H1 (cell line): ENCODE measurements at places on chromosomes 3 and 15.
A peak's percentile ranks its signal among the peaks of the same experiment; 100 is the strongest.

DNA sequence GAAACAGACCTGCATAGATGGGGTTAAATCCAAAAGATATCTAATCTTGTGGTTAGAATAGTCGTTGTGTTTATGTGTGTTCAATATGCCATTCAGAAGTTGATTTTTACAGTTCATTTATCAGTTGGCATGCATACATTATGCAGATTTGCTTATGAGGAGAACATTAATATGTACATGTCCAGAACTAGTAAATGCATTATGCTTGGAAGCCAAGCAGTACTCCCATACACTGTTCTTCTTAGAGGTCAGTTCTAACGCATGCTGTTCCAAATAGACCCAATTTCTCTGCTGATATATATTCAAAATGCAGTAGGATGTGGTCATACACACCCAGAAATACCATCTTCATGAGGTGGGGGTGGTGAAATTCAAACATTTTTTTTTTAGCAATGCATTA lies 956 bp downstream of the FGF12 start:
- no peak for DNase-seq

- DNase-seq, result no peak
Observed at GRCh38 chr3:21642433-21642832, 108.6 kb downstream of the ZNF385D start.

GRCh38 chr15:68207176-68207935 lies 2.2 kb upstream of the CALML4 start:
- no peak for DNase-seq

DNA sequence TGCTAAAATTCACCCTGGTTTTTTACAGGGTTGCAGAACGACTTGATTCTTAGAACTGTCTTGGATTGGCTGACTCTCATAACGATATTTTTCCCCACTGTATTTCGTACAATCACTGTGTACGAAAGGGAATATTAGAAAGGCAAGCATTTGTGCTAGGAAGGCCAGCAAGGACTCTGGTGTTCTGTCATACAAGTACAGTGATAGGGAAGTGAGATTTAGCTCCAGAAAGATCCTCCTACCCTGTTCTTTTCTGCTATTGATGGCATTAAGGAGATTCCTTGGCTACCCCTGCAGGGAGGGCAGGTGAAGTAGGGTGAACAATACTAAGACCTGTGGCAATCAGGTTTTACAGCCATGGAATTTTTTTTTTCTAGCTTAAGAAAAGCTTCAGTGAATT lies 53.8 kb upstream of the SCAANT1 start:
- no peak for DNase-seq

DNA sequence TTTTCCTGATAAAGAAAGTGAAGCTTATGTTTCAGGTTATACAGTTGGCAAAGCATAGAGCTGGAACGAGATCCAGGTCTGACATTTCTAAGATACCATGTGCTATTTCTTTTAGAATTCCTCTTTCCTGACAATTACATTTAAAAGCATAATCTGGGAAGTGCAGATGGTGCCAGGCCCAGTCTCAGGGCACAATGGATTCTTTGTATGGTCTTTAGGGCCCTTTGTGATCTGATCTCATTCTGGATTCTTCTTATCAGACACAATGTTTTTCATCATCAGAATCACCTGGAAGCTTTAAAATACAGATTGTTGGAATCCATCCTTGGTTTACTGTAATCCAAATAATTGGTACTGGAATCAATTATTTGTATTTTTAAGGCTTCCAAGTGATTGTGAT lies 18.6 kb upstream of the GLCE start:
- DNase-seq, result no peak

DNA sequence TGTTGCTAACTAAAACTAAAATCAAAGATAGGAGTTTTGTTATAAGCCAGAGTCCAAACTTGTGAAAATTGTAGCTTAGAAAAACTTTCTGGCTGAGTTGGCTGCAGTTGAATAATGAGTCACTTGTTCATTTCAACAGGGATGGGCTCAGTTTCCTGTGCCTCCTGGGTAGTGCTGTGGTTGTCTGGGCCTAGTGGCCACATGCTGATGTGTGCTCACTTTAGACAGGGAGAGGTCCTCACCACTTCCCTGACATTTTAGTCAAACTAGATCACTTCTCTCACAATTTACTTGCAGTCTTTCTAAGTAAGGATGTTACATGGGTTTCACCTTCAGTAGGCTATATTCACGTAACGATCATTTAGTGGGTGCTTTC lies 6.3 kb upstream of the UBE2Q2 start:
- DNase-seq, result no peak

GRCh38 chr15:88100181-88100580 lies 156.4 kb downstream of the NTRK3 start:
- DNase-seq, result no peak

DNA sequence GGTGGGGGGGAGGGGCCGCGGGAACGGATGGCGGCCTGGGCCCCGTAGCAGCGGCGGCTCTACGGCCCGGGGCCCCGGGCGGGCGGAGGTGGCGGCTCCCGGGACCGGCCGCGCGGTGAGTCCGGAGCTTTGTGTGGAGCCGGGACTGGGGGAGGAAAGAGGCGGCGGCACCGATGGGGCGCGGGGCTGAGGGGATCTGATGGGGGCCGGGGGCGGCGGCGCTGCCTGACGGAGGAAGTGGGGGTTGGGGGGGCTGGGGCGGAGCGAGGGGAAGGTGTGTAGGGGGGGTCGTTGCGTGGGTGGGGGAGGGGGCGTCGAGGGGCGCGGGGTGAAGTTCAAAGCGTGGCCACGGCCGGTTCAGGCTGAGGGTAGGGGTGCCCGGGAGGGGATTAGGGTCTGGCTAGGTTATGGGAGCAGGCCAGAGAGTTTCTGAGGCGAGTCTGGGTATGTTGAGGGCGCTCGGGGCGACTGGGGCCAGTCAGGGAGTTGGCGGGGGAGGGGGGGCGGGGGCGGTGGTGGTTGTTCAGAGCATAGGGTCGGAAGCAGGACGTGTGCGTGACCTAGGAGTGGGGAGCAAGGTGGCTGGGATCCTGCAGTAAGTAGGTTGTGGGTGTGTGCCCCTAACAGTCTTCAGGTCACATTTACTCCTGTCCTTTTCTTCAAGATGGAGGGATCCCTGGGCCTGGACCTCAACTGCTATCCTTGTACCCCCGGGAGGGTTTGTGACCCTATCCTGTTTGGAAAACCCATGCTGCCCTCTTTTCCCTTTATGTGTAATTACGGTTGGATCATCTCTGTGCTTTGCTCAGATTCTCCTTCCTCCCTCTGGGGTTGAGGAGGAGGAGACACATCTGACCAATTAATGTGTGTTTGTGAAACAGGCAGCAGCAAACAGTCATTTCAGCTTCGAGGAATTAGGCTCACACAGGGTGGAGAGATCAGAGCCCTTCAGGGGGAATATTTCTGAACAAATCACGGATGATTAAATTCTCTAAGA lies 644 bp downstream of the ZNF609 start:
- DNase-seq, result peak; percentile 54

DNA sequence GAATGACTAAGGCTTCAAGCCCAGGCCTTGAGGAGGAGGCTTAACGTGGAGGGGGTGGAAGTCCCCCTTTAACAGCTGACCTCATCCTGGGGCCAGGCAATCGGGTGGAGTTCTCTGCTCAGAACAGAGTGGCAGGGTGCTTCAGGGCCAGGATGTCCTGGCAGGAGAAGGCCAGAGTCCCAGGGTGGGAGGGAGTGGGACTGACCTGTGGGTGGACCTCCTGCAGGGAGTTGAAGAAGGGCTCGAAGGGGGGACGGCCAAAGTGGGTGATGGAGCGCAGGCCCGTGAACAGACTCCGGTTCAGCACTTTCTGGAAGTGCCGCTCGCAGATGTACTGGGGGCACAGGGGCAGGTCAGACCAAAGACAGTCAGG lies 19.6 kb downstream of the DUOX2 start:
- no peak for DNase-seq

GRCh38 chr3:192655040-192655439 lies 72.3 kb downstream of the FGF12 start:
- no peak for DNase-seq

GRCh38 chr3:52493232-52494017 lies 1.7 kb upstream of the STAB1 start:
- no peak for DNase-seq

DNA sequence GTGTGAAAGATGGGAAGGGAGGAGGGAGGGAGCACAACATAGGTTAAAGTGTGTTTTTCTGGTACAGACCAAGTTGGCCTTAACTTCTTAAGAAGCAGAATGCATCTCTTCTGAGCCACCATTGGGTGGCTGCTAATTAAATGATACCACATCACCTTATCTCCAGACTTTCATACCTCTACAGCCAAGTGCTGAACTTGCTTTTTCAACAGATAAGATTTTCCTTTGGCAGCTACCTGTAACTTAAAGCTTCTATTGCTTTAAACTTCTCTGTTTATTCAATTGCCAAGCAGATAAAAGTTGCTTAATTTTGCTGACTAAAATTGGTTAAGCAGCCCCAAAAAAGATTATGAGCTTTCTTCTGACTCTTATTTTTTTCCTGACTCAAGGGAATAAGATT lies 292.4 kb upstream of the SGO1 start:
- no peak for DNase-seq
